Activated CD8-positive, alpha-beta memory T cell treated with anti-CD3 and anti-CD28 coated beads, Interleukin-2, amount 10 ng/mL, durations not matched to agents 7 days and 5 days (primary cell): ENCODE measurements at places on chromosomes 16 and 17.
A peak's percentile ranks its signal among the peaks of the same experiment; 100 is the strongest.

- no peak for DNase-seq
These were observed 14.6 kb downstream of the SPNS3 start for GRCh38 chr17:4448197-4448980.

DNA sequence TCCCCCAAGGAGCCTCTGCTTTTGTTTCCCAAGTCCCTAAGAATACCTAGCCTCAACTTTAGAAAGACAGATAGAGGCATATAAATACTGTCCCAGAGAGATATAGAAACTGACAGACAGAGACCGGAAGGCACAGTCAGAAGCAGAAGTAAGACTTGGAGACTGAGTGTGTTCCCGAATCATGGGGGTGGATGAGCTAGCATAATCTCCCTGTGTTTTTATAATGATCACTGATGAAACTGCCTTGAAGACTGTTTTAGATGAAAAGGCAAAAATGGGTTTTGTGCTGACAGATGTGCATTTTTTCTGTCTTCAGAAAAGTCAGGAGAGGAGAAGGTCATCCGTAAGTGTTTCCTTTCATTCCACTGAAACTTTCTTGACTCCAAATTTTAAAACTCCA lies 8.3 kb upstream of the PSMD3 start:
- DNase-seq: no peak

- no peak for DNase-seq
These were observed 42.5 kb downstream of the IL21R start for GRCh38 chr16:27444470-27444869.

- no peak for DNase-seq
These were observed 327.4 kb upstream of the CCL2 start for GRCh38 chr17:33927732-33928133.

GRCh38 chr16:4328782-4329775 lies 13.2 kb downstream of the GLIS2 start:
- no peak for DNase-seq

DNA sequence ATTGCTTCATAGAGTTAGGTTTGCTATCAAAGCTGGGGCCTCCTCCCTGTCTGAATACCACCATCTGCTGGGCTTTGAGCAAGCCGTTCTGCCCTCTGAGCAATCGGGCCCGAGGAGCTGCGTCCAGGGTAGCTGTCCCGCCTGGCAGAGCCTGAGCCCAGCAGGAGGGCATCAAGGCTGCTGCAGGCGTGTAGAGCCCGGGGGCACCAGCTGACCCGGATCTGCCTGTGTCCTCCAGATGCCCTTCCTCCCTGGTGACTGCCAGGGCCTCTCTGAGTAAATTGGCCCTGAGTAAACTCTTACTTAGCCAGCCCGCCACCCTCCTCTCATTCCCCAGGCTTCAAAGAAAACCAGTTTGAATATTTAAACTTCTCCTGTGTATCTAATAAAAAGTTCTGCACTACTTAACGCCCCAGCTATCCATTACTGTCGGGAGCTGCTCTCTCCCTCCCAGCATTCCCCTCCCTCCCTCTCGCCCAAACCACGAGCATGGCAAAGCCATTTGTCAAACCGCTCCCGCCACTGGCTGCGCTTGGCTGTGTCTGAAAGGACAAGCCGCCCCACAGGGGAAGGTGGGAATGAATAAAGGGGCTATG lies 16.4 kb downstream of the CDK5RAP3 start:
- no peak for DNase-seq

- peak; percentile 69 for DNase-seq
These were observed 14.4 kb upstream of the CDIPT start for GRCh38 chr16:29877266-29877961.

- DNase-seq: no peak
These were observed 86.3 kb downstream of the VPS53 start for GRCh38 chr17:628089-628941.

DNA sequence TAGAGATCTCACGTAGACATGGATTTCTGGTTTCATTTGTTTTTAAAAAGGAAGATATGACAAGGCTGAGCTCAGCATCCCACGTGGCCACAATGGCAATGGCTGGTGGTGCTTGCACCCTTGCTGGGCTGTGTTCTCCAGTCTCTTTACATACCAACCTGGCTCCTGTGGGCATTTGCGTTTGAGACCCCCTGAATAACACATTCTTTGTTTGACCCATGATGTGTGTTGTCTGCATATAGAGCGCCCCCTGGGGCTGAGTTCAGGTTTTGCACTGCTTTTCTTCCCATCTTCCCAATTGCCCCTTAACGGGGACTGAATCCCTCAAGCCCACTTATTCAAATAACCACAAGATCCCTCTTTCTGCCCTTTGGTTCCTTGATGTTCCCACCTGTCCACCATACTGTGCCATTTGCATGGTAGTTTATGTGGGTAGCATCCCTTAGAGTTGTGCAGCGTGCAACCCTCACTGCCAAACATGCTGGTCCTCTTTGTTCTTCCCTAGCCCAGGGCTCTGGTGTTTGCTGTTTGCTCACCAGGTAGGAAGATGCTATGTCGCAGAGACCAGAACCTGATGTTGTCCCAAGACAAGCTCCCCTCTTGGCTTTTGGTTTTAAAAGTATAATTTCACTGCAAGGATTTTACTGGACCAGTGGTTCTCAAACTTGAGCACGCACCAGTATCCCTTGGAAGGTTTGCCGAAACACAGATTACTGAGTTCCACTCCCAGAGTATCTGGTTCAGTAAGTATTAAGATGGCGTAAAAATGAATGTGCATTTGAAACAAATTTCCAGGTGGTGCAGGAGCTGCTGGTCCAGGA lies 38.5 kb upstream of the NKD1 start:
- DNase-seq: peak; percentile 53

DNA sequence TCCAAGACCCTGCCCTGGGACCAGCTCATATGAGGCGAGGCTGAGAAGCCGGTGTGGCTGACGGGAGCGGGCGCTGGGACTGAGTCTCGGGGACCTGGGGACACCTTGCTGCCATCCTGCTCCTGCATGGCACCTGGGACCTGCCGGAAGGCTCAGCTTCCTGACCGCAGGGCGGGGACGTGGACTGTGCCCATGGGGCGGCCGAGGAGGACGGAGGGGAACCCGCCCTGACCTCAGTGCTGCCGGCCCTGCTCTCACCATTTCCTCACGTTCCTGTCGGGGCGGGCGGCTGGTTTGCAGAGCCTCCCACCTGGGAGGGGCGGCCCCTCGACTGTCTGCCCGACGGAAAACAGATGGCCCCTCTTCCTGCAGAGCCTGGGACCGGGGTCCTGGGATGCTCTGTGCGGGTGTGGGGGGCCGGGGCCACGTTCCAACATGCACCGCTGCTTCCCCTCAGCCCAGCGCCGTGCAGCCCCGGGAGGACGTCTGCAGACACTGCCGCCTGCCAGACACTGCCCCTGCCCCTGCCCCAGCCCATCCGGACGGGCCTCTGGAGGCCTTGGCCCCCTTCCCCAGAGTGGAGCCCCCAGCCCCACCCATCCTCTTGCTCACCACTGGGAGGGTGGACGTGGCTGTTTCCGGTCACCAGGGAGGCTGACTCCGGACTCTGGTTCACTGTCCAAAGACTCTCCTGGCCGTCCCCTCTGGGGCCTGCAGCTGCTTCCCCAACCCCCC lies 43.9 kb upstream of the SSTR5 start:
- no peak for DNase-seq

GRCh38 chr17:17058304-17058703 lies 16.0 kb downstream of the MPRIP start:
- DNase-seq: no peak
